ENCODE measurements at places on chromosomes 2 and 18.

GRCh38 chr18:21264651-21265050, 22.6 kb downstream of the GREB1L start:
- no peak for DNase-seq

- no peak for DNase-seq
Measured at GRCh38 chr2:160574468-160575140, 81.0 kb upstream of the RBMS1 start.

DNA sequence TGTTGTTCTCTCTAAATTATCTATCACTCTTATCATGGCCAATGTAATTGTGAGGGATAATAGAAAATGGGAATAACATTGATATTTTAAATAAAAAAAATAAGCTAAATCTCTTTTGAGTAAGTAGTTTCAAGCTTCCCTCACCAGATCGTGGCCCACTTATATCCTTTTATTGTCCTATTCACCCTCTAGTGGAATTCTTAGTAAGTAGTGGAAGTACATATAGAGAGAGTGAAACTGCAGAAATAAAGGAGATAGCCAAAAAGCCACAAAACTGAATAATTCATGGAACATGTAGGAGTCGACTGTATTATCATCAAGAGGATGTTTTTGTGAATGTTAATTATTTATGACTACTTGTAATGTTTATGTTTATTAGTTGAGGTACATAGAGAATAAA, 66.1 kb upstream of the DTNA start:
- no peak for DNase-seq

DNA sequence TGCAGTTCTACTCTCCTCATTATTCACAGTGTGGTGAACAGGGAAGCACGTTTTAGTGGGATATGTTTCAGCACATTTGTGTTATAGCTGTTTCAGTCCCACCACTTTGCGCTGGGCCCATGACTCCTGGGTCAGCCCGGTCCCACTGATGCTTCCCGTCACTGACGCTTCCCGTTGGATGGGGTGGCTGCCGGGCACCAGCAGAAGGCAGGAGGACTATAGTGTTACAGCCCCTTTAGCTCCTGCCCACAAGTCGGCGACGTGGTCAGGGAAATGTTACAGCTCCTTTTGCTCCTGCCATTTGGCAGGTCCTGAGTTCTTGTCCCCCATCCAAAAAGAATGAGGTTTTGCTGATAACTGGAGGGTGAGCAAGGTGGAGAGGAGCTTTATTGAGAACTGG, 732.2 kb downstream of the NR4A2 start:
- no peak for DNase-seq

DNA sequence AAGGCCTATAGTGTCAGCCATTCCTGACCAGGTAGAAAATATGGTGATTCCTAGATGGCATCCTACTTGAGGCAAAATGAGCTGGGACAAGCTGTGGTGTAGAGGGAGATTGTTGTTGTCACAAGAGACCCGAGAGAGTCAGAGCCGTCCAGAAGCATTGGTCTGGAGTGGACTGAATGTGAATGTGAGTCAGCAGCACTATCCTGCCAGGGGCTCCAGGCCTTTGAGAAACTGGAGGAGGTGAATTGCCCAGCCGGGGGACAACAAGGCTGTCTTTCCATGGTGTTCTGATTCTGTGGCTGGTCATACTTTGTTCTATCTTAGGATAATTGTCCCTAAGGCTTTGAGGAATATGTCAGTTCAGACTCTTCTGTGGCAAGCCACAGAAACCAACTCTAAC, 29.4 kb upstream of the EIF2AK3 start:
- no peak for DNase-seq

DNA sequence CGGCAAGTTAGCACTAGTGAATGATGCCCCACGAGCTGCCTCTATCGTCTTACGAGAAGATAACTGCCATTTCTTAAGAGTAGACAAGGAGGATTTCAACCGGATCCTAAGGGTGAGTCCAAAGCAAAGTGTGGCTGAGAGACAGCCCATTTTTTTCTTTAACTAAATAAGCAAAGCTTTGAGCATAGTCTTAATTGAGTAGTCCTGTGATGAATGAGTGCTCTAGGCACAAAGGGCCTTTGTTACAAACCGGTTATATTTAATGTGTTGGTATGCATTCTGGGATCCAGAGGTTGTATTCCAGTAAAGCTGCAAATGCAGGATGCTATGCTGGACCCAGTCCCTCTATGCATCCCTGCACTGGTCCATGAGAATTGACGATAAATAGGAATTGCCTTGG, 86.9 kb upstream of the MAP3K20 start:
- no peak for DNase-seq

- no peak for DNase-seq
Measured at GRCh38 chr2:45543257-45543656, 67.8 kb downstream of the SRBD1 start.

DNA sequence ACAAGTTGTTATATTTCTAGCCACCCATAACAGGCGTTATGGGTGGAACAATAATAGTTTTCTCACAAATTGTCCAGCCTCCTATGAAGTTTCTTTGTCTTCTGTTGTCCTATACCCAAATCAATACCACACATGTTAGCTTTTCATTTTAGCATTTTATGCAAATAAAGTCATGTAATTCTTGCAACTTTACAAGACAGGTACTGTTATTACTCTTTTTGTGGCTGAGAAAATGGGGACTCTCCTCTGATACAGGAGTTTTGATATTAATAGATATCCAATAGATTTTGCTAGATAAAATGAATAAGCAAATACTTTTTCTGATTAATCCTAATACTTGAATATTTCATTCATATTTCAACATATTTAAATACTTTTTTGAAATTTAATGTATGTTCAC, 151.0 kb downstream of the PMAIP1 start:
- DNase-seq = no peak

DNA sequence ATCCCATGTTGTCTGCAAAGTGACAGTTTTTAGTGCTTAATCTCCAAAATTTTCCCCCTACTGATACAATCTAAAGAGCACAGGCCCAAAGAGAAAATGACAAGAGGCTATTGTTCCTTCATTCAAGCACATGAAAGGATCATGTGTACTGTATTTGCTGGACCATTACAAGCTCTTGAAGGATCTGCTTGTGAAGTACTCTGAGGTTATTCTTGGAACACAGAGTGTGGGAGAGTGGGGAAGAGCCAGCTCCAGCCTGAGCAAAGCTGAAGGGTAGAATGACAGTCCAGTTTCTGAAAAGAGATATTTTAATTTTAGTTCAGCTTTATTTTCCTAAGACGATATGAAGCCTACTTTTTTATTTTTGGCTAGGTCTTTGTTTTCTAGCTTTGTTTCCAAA, 112.2 kb downstream of the GALNT3 start:
- peak; percentile 78 for DNase-seq

GRCh38 chr2:31296641-31297287, 62.8 kb downstream of the EHD3 start:
- no peak for DNase-seq

GRCh38 chr2:195029804-195030654, 627.0 kb upstream of the SLC39A10 start:
- no peak for DNase-seq

DNA sequence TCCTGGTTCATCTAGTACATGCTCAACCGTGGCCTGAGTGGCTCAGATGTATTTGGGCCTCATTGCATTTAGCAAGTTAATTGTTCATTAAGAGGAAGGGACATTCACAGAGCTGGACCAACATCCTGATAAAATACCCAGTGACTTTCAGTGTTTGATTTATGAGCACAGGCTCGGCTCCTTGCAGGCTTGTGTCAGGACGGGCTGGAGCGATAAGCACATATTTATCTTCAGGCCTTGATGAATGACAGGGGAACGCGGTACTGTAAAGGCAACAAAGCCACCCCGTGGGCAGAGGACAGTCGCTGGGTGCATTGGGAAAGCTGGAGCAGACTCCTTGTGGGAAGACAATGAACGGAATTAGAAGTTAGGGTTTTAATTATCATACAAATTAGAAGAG, 548.6 kb upstream of the HS6ST1 start:
- DNase-seq = no peak

- no peak for DNase-seq
Measured at GRCh38 chr2:224442071-224442967, 40.4 kb upstream of the FAM124B start.

DNA sequence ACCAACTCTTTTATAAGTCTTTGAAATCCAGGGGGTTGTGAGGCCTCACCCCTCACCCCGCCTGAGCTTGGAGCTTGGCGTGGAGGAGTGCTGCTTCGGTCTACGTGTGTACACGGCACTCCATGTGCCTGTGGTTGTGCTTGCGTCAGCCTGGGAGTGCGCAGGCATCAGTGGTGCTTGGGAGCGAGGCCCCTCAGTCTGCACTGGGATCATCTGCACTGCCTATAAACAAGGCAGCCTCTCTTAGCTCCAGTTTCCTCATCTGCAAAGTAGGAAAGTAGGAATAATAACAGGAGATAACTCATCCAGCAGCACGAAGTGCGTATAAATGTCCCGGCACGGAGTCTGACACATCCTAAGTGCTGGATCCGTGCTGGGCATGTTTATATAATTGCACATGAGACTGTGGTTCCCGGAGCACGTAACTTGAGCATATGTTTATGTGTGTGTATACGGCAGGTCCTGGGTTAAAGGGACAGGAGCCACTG, 1.2 kb downstream of the GYPC start:
- no peak for DNase-seq

DNA sequence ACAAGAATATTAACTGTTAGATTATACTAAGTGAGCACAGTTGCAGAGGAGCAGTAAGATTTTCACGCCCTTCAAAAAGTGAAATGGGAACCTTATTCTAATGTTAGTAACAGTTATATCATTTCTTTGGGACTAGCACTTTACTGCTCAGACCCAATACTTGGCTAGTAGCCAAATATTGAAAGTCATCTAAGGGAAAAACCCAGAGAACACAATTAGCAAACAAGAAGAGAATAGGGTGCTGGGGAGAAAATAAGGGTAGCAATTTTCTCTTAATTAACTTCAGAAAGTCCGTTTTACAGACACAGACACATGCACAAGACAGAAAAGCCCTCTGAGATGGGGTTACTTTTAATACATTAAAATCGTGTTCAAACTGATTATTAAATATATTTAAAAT, 71.8 kb downstream of the ID2 start:
- DNase-seq = no peak

DNA sequence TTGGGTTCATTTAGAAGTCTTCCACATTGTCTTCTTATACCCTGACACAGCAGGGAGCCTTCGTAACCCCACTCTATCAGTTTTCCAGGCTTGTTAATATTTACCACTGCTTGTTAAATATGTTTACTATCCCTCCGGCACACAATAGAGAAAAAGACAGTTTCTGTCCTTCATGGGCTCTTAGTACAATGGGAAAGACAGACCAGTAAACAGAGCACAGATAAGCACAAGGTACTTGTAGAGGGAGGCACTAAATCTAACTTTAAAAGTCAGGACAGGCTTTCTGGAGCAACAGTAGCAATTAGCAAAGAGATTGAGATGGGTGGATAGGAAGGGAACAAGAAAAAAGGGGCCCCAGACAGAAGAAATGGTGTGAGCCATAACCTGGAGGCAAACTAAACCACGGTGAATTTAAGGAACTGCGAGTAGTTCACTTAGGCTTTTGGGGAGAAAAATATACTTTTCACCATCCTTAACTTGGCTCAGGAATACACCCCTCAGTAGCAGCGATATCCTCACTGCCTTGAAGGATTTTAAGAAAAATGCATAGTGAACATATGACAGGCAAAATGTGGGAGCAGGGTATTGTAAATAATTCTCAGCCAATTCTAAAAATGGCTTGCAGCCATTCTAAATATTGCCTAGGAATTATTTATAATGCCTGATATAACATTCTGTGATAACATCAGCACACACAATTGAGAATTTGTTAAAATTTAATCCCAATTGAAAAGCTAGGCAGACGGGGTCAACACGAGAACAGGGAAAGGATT, 383.7 kb downstream of the CDH2 start:
- DNase-seq = peak; percentile 72

DNA sequence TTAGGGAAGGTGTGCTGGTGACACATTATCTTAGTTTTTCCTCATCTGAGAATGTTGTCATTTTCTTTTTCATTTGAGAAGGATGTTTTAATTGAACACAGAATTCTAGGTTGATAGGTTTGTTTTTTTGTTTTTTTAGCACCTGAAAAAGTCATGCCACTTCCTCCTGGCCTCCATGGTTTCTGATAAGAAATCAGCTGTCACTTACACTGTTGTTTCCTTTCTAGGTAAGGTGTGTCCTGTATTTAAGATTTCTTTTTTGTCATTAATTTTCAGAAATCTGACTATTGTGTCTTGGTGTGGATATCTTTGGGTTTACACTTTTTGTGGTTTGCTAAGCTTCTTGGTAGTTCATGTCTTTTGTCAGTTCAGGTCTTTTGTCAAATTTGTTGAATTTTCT, 99.3 kb downstream of the ROCK1 start:
- no peak for DNase-seq

GRCh38 chr2:178111743-178112142, 494 bp upstream of the RBM45 start:
- no peak for DNase-seq

GRCh38 chr2:176664478-176664877, 395.2 kb downstream of the MTX2 start:
- no peak for DNase-seq

- no peak for DNase-seq
Measured at GRCh38 chr2:52054824-52055223, 1022.9 kb upstream of the NRXN1 start.

DNA sequence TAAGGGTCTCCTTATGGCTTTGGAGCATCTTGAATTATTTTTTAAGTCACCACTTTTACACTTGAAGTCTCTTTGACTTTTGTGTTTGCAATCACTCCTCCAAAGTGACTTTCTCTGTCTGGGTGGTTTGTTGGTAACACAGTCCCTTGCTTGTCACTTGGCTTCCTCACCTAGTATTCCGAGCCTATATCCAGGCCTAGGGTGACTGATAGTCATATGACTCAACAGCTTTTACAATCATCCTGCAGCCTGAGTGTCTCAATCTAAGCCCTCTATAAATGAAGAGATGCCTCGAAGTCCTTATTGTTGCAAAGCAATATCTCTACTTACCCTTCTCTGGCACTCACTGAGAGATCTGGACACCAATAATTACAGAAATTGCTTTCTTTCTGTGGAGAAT, 53.9 kb upstream of the SETBP1 start:
- no peak for DNase-seq

DNA sequence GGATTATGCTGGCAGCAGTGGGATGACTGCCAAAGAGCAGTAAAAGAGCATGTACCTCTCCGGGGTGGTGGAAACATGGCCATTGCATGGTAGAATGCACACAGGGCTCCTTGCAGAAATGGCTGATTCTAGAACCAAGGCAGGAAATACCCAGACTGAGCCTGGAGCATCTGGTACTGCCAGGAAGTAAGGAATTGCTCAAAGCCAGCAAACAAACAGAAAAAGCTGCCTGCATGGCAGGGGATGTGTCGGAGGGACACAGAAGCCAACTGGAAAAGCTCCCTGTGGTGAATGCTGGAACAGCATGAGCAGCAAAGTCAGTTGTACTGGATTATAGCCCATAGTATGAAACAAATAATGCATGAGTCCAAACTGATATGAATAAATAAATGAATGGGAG, 78.0 kb upstream of the NFATC1 start:
- no peak for DNase-seq

GRCh38 chr2:10038716-10039115, 4.6 kb upstream of the KLF11 start:
- DNase-seq = no peak
